Activated T-helper 9 cell treated with anti-CD3 and anti-CD28 coated beads, Interleukin-2, amount 50 U/mL, for 16 hours (primary cell): ENCODE measurements at places on chromosomes 4 and X.

DNA sequence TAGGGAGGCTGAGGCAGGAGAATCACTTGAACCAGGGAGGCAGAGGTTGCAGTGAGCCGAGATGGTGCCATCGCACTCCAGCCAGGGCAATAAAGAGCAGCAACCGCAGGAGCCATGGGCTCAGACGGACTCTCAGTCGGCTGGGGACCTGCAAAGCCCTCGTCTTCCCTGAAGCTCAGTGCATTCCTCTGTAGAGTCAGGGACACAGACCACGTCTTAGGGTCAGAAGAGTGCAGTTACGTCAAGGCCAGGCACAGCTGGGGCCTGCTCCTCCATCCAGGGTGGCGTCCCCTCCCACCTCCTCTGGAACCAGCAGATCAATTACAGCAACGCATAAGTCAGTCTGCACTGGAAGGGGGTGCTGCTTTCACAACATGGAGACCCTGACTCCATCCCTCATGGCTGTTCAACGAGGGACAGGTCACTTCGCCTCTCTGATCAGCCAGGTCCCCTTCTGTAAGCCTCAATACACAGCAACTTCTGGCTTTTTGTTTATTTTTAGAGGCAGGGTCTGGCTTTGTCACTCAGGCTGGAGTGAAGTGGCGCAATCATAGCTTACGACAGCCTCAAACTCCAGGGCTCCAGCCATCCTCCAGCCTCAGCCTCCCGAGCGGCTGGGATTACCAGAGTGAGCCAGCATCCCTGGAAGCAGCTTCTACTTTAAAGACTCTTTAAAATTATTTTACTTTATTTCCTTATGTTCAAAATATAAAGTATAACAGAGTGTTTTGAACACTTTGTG, 76.4 kb downstream of the ZFYVE28 start:
- no peak for DNase-seq

DNA sequence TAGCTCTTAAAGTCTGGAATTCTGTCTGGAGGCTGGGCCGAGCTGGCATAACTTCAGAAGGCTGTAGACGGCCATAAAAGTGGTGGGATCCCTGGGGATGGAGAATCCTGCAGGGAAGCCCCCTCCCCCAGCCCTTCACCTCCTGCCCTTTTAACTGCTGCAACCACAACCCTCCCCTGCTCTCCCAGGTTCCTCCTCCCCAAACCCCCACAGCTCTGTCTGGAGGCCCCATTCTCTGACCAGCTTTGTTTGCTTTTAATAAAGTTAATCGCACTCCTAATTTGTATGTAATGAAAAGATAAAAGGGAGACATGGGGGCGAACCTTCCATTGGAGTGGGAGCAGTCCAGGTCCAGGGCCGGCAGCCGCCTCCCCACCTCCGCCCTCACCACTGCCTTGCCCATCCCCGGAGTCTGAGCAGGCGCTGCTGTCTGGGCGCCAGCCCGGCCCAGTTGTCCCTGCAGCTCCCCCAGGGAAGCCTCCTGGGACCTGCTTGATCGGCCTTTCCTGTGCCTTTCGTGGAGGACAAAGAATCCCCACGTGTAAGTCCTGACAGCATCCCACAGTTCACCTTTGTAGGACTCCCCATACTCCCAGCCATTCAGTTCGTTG, 84.3 kb downstream of the PJA1 start:
- DNase-seq: no peak

DNA sequence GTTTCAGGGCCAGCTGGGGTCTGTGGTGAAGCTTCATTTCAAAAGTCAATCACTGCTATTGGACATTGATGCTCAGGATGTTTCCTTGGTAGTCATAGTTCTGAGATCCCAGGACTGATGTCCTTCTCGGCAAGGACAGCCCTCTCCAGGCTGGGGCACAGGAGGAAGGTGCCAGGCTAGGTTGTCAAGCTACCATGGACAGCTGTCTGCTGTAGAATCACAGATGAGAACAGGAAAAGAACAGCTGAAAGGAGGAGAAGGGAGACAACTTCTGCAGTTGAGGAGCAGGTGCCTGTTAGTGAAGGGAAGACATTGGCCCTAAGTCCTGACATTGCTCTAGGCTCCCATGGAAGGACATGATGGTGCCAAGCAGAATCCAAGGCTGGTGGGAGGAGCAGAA, 58.0 kb downstream of the XAGE2 start:
- no peak for DNase-seq

- DNase-seq: no peak
Observed at GRCh38 chrX:42189576-42189975, 266.2 kb upstream of the CASK start.

DNA sequence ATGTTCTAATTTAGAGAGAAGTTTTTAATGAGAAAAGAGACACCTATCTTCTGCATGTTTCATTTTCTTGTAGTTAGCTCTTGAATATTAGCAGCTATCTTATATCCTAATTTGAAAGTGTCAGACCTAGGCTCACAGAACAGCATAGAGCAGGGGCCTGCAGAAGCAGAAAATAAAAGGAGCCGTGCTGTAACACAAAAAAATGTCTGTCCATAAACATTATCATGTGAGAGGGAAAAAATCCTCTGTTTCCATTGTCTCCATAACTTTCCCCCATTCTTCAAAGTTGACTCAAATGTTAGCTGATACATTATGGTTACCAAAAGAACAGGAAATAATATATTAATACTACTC, 329.2 kb upstream of the EPHA5 start:
- DNase-seq: no peak

DNA sequence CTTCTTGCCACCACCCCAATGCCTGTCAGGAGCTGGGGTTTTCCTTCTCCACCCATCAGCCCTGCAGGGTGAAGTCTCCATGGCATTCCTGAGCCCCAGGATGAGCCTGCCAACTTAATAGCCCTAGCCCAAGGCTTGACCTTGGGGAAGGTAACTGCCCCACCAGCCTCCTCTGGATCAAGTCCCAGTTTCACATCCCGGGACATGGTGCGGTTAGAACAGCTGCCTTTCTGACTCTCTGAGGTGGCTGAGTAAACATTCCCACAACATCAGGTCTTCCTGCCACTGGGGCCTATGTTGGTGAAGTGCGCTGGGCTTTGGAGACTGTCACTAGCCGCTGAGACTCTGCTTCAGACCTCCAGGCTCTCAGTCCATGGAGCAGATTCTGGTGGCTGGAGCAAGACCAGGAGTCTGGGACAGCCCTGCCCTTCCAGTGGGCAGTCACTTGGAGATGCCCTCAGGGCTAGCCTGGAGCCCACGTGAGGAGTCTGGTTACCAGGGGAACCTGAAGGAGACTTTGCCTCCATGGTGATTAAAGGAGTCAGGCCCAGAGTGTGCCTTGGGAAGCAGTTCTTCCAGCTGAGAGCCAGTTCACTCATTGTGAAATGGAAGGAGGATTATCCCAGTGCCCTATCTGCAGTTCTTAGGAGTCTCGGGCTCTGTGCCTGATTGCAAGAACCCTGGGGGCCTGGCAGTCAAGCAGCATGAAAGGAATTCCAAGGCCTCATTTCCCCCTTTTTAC, 56.8 kb downstream of the SMIM20 start:
- DNase-seq: no peak

GRCh38 chr4:149370002-149370401, 445.6 kb downstream of the IQCM start:
- no peak for DNase-seq

DNA sequence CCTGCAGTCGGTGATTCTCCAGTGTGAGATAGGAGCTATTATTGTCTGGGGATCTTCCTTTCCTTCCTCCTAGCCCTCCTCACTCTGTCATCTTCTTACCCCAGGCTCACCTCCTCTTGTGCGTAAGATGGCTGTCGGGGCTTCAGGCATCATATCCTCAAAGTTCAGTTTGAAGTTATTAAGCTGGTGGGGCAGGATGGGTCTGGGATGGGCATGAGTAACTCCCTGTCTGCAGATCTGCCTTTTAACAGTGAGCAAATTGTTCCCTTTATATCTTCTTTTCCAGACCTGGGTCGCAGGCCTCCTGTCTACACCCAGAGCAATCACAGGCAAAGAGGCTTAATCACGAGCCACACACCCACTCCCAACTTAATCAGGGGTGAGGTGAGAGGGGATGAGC, 900 bp upstream of the MTMR1 start:
- DNase-seq: no peak

DNA sequence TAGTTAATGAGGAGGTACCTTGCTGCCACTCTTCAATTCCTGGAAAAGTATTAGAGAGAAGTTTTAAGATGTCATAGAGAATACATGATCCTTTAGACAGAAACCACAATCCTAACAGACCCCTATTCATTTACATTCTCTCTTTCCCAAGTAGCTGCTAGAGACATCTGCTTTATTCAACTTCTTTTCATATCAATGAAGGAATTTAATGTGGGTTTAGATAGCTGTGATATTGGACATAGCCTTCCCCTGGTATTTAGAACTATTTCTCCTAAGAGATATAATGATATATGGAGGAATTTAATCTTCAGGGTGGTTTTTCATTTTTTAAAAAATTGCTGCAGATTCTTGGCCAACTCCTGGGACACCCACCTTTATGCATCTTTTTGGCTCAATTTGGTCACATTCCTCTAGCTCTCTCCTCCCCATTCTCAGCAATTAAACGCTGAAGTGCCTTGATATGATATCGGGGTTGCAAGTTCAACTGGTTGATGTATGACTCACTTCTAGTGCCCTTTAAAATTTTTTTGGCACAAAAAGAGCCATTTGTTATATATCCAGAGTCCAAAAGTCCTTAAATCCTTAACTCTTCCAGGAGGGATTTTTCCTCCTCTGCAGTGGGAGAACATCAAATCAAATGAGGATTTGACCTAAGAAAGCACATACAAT, 57.6 kb downstream of the DOCK11 start:
- no peak for DNase-seq

DNA sequence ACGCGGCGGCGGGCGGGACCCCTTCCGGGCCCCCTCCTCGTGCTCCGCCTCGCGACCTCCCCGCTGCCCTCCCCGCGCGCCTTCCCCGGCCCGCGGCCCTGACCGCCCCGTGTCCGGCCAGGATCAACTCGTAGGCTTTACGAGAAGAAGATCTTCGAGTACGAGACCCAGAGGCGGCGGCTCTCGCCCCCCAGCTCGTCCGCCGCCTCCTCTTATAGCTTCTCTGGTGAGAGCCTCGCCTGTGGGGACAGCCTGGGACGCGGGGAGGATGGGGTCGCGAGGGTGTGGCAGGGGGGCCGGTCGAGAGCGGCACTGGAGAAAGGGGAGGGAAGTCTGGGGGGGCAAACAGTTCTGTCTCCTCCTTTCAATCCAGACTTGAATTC, 465 bp downstream of the EMD start:
- DNase-seq: no peak

GRCh38 chr4:153890761-153891160, 101.9 kb upstream of the SFRP2 start:
- DNase-seq: no peak

DNA sequence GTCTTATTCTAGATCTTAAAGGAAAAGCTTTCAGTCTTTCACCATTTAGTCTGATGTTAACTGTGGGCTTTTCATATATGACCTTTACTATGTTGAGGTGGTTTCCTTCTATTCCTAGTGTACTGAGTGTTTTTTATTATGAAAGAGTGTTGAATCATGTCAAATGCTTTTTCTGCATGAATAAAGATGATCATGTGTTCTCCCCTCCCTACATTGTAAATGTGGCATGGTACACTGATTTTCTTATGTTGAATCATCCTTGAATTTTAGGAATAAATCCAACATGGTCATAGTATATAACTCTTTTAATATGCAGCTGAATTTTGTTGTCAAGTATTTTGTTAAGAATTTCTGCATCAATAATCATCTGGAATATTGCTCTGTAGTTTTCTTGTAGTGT, 4.3 kb downstream of the CLGN start:
- no peak for DNase-seq

- no peak for DNase-seq
Observed at GRCh38 chrX:38205039-38205438, 15.6 kb downstream of the SRPX start.
